ENCODE measurements at places on chromosomes 11 and 22.

DNA sequence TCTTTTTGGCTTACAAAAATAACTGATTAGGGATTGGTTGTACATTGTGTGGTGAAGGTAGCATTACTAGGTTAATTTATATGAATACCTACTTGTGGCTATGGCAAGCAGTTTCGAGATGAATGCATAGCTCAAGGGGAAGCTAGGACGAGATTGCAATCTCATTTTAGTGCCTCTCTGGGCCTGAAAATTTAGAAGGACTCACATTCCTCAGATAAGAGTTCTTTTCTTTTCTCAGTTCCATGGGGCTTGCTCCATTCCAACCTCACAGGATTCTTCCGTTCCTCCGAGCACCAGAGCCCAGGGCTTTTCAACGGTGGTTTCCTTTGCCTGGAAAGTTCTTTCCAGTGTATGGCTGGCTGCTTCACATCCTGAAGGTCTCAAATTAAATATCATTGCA is 82.1 kb downstream of the CECR2 start:
- DNase-seq = no peak

- no peak for DNase-seq
Measured at GRCh38 chr11:95434009-95434408, 203.0 kb upstream of the SESN3 start.

- no peak for DNase-seq
Measured at GRCh38 chr22:38220653-38221386, 19.0 kb downstream of the MAFF start.

DNA sequence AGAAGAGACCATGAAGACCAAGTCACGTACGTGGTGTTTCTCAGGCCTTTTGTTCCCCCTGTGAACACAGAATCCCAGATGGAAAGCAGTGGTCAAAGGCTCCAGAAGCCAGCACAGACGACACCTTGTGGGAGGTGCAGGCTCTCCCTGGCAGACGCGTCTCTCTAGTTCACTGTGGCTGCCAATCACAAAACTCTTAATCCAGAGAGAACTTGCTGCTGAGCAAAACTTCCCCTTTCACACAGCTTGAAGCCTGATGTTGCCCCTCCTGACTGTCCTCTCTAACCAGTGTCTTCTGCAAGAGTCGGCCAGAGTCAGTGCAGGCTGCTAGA is 67.1 kb downstream of the PIWIL3 start:
- no peak for DNase-seq

- DNase-seq = no peak
Measured at GRCh38 chr11:108037636-108038035, 28.9 kb downstream of the CUL5 start.

DNA sequence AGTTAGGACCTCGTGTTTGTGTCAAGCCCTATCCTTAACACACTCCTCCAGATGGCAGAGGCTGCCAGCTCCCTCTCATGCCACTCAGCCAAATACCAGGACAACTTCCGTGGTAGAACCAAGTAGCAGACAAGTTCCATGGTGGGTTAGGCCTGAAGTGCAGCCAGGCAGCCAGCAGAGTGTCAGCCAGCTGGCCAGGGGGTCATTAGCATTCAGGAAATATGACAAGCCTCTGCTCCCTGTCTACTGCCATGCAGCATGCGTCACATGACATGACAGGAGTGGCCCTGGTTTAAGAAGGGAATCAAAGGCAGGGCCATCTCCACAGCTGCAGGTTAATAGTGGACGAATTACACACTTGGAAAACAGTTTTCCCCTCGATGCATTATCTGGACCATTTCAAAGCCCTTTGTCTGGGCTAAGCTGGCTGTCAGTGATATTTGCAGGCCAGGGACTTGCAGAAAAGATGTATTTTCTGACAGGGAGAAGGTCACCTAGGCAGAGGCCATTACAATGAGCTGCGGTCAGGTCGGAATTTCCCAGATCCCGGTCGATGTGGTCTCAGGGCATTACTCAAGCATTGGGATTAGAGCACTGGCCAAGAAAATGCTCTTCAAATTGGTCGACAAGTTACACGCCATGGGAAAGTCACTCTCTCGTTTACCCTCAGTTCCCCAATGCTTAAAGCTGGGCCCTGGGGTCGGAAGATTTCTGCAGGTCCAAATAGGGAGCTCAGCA is 461.7 kb upstream of the CADM1 start:
- no peak for DNase-seq

GRCh38 chr11:79087238-79087960 is 353.4 kb downstream of the TENM4 start:
- DNase-seq = no peak

DNA sequence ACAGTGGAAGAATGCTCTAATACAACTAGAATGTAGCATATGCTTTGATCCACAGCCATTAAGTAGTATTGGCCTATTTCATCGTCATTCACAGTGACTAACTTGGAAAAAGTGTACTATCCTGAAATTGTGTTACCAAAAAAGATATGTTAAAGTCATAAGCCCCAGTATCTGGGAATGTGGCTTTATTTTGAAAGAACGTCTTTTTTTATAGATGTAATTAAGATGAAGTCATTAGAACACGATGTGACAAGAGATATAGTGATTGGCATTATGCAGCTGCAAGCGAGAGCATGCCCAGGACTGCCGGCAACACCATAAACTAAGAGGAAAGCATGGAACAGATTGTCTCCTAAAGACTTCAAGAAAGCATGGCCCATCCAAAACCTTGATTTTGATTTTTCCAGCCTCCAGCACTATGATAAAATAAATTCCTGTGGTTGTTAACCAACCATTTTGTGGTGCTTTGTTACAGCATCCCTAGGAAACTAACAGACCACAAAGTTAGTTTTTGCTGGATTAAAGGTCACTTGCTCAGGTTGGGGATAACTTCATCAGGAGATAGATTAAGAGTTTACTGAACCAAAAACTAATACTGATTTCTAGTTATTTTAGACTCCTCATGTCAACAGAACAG is 870.6 kb upstream of the LRRC4C start:
- DNase-seq = no peak

GRCh38 chr22:27107824-27108223 is 450.4 kb downstream of the MIAT start:
- DNase-seq = no peak

GRCh38 chr11:107720303-107720774 is 8.5 kb upstream of the SLN start:
- DNase-seq = no peak

DNA sequence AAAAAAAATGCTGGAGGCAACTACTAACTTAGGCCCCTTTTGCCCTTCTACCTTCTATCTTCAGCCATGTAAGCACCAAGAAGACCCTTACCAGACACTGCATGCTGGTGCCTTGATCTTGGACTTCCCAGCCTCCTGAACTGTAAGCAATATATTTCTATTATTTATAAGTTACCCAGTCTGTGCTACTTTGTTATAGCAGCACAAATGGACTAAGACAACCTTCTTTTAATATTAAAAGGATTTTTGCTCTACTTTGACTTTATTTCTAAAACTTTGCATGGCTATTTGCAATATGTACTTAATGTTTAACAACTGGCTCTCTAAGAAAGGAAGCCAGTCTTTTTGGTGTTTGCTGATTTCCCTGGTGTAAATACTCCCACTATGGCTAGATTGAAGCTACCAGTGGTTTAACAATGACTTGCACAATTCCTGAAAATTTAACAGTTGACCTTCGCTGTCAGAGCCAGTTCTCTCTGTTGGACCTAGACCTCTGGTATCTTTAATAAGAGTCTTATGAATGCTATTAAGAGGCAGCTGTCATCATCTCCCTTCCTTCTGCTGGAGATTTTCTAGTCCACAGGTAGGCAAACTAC is 25.2 kb downstream of the OR6Q1 start:
- no peak for DNase-seq

DNA sequence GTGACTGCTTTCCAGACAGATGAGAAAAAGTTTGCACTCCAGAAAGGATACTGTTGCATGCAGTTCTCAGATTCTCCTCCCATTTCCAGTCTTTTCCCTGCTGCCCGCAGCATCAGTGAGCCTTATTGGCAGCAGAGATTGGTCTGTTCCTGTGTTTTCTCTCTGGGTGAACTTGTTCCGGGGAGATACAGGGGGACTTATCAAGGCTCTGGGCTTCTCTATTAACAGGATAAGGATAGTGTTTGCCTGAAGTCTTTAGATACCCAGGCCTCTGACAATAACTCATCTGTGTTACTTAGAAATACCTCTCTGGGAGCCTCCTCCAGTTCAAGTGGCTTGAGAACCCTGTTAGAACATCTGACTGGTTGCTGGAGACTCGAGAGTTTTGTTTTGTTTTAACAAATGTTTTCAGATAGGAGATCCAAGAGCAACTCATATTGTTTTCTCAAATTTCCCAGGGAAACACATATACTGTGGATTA is 154.7 kb downstream of the BLID start:
- no peak for DNase-seq

- DNase-seq = no peak
Measured at GRCh38 chr11:111019871-111020670, 225.5 kb upstream of the POU2AF2 start.

DNA sequence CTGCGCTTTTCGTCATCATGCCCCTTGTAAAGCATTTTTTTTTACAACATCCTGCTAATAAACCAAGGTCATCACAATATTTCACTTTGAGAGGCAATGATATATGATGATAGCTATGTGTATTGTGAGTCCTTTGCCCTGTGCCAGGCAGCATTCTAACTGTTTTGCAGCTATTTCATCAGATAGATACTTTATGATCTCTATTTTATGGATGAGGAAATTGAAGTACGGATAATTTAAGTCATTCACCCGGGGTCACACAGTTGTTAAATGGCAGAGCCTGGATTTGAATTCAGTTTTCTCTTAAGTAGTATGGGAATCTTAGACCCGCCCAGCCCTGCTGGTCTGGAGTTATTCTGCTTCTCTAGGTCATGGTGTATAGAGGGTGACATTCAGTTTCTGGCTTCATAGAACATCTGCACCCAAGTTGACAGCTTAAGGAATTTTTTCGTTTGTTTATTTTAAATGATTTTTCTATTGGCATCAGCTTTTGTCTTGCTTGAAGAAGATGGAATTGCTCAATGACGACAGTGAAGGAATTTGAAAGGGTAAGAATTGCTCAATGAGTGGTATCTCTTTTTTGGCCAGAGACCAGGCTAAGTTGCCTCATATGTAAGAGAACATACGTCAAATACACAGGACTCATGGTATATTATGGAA is 926 bp downstream of the PRR5L start:
- DNase-seq = no peak

GRCh38 chr11:43931717-43932039 is 10.8 kb upstream of the C11orf96 start:
- DNase-seq = no peak

- DNase-seq = no peak
Measured at GRCh38 chr22:38413085-38414008, 41.7 kb downstream of the KCNJ4 start.

DNA sequence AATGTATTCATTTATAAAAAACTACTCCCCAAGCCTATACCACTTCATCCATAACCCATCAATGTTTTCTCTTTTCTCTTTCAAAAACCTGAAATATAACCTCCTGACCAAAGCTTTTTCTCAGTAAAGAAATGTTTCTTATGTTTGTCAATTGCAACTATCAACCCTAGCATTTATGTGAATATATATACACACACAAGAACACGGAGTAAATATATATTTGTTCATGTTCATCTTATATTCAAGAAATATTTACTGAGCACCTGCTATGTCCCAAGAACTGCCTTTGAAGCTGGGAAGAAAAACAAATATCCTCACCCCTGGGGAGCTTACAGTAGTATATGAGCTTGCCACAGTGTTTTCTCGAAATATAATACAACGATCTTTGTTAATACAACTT is 3.5 kb downstream of the MRTFA start:
- DNase-seq = no peak

DNA sequence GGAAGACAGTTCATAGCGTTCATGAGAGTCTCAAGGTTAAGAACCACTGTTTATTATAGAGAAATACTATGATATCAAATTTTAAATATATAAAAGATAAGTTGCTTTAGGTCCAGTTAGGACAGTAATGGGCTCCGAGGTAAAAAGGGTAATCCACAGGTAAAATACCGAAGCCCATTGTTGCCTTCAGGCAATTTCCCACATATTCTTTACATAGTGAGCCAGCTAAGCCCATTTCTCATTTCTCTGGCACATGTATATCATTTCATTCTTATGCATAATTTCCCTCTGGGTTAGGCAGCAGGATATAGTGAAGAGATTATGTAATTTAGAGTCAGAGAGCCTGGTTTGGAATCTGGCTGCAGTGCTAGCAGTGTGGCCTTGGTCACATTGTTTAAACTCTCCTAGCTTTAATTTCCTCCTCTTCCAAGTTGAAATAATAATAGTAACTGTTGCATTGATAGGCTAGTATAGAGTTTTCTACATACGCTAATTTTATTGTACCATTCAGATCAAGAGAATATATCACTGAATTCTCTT is 7.6 kb upstream of the POU2AF1 start:
- DNase-seq = no peak

Data from stimulated activated CD4-positive, alpha-beta T cell treated with anti-CD3 and anti-CD28 coated beads, Interleukin-15, amount 100 ng/mL, for 24 hours (primary cell).